ENCODE measurements at places on chromosomes 6 and 20.

GRCh38 chr6:157496534-157497095 is 115.6 kb downstream of the ZDHHC14 start:
- no peak for DNase-seq

- DNase-seq = no peak
Measured at GRCh38 chr20:41877911-41878310, 259.7 kb upstream of the CHD6 start.

- no peak for DNase-seq
Measured at GRCh38 chr6:148790817-148791216, 44.0 kb downstream of the UST start.

DNA sequence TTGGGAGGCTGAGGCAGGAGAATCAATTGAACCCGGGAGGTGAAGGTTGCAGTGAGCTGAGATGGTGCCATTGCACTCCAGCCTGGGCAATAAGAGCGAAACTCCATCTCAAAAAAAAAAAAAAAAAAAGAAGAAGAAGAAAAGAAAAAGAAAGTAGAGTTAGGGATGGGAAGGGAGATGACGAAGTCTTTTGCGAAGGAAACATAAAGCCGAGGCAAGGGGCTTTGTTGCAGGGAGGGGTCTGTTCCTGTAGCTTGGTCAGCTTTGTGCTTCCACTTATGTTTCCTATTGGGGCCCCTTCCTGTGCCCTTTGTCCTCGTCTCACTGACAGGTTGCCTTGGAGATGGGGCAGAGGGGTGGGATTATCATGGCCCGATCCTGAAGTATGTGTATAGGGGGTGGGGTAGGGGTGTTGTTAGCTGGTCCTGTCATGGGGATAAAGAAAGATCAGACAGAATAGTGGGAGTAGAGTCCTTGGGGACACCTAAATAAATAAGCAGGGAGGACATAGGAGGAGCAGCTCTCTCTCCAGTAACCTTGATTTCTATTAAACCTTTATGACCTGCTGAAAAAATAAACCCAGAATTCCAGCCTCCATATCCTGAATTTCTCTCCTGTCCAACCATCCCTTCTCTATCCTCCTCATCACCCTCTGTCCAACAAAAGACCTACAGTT is 1.1 kb upstream of the CLIC1 start:
- no peak for DNase-seq

DNA sequence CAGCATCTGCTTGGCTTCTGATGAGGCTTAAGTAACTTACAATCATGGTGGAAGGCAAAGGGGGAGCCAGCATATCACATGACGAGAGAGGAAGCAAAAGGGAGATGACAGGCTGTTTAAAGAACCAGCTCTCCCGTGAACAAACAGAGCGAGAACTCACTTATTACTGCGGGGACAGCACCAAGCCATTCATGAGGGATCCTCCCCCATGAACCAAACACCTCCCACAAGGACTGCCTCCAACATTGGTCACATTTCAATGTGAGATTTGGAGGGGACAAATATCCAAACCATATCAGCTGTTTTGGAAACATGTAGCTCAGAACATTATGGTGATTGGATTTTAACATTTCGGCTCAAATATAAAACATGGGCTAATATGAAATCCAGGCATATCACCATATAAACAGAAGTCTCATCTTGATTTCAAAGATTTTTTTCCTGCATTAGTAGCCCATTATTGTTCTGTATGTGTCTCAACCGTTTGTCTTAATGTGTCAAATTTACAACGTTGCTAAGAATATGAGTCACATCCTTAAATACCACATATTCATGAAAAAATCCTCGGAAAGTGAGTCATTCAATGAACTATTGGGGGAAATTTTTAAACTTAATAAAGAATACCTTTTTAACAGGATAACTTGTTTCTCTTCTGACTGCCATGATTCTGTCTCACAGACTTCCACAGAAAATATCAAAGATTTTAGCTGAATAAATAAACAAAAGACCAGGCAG is 894.3 kb downstream of the TFAP2A start:
- no peak for DNase-seq

DNA sequence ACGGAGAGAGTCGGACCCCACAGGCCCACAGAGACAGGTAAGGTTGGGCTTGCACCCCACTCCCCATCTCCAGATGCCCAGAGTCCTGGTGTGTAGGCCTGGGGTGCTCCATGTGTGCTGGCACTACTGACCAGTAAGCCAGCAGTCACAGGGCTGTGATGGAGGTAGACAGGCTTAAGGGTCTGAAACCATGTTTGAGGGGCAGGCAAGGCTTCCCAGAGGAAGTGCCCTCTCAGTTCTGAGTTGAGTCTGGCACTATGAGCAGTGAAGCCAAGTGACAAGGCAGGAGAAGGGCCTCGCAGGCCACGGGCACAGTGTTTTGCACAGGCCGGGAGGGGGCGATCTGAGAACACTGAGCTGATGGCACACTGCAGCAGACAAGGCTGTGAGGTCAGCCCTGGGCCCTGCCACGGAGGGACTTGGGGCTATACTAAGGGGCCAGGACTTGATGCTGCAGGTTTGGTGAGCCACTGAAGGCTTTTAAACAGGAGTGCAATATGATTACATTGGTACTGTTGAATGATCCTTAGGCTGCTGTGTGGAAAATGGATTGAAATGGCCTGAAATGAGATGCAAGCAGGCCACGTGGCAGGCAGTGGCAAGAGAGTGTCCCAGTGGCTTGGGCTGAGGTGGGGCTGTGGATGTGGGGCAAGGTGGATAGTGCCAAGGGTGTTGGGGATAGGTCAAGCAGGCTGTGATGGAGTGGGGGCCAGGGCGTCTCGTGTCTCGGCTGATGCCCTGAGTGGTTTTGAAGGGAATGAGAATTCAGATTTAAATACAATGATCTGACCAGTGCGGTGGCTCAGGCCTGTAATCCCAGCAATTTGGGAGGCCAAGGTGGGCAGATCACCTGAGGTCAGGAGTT is 20.3 kb downstream of the TTBK1 start:
- peak; percentile 69 for DNase-seq

DNA sequence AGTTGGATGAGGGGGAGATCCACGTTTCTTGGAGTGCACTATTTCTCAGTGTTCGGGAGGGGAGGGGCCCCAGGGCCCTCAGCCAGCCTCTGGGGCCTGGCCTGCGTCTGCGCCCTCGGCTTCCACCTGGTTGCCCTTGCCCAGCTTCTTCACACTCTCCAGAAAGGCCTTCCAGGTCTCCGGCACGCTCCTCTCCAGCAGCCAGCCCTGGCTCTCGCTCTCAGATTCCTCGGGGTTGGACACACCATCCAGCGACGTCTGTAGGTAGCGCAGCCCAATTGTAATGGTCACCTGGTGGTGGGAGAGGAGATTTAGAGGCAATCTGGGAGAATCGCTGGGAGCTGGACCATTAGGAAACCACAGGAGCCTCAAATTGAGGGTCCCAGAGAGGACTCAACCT is 24.2 kb downstream of the PRPH2 start:
- DNase-seq = no peak

DNA sequence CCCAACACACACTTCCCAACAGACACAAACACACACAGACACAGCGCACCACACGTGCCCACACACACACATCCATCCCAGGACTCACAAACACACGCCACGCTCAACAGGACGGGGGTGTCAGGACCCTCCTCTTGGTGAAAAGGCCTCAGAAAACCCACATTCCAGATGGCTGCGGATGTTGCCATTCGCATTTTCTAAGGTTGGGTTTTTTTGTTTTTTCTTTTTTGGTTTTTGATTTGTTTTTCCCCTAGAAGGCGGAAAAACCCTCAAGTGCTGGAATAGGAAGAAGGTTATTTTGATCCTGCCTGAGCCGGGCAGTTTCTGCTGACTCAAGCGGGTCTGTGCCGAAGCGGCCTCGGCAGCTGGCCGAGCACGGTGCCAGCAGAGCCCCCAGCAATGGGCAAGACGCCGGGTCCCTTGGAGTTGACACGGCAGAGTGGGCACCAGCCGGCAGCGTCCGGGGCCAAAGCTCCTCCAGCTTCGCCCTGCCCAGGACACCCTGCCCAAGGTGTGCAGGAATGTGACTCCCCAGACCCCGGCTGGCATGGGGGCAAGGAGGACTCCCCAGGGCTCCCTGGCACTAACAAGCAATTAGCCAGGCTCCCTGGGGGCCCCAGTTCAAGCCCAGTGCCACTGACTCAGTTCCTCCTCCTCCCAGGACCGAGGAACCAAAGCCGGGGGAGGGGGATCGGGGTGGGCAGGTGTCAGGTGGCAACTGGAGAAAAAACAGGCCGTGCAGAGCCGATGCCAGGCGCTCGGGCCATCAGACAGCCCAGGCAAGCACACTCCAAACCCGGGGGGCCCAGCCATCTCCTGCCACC is 40.9 kb upstream of the ZBP1 start:
- no peak for DNase-seq

- no peak for DNase-seq
Measured at GRCh38 chr6:105459049-105459448, 56.2 kb upstream of the PREP start.

- DNase-seq = no peak
Measured at GRCh38 chr6:10542213-10542612, 21.1 kb downstream of the GCNT2 start.

DNA sequence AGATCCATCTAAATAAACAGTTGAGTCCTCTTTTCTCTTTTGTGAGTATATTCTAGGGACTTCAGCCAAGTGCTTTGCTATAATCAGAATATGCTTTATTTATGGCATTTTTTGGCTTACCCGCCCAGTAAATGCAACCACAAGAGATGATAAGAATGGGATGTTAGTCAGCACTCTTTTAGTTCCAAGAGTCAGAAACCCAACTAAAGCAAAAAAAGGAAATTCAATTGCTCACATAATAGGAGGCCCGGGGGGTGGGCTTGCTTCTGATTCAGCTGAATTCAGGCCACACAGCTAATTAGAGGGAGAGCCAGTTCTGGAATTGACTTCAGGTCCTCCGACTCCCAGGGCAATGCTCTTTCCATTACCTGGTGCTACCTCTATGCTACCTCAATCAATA is 250.6 kb downstream of the FARS2 start:
- no peak for DNase-seq

DNA sequence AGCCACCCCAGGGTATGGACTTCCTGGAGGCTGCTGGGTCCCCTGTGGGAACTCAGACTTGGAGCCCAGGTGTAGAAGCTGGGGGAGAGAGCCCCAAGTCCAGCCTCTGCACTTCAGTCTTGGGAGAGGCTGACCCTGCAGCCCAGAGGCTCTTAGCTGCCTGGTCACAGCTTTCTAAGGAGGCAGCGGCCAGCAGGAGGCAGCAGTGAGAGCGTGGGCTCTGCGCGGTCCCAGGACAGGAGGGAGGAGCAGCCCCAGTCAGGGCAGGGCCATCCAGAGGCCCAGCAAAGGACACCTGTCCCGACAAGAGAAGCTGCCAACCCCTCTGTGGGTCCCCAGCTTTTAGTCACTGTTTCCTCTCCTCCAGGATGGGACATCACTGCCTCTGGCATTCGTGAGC is 9.4 kb downstream of the TREML2 start:
- DNase-seq = no peak

DNA sequence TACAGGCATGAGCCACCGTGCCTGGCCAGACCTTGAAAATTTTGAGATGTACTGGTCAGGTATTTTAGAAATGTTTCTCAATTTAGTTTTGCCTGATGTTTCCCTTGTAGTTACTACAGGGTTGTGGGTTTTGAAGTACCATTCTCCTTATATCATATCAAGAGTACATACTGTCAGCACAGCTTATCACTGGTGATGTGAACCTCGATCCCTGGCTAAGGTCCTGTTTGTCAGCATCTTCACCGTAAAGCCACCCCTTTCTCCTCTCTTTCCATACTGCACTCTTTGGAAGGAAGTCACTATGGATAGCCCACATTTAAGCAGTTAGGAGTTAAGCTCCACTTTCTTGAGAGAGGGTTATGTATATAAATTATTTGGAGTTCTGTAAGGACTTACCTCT is 27.8 kb downstream of the PHACTR2 start:
- no peak for DNase-seq

DNA sequence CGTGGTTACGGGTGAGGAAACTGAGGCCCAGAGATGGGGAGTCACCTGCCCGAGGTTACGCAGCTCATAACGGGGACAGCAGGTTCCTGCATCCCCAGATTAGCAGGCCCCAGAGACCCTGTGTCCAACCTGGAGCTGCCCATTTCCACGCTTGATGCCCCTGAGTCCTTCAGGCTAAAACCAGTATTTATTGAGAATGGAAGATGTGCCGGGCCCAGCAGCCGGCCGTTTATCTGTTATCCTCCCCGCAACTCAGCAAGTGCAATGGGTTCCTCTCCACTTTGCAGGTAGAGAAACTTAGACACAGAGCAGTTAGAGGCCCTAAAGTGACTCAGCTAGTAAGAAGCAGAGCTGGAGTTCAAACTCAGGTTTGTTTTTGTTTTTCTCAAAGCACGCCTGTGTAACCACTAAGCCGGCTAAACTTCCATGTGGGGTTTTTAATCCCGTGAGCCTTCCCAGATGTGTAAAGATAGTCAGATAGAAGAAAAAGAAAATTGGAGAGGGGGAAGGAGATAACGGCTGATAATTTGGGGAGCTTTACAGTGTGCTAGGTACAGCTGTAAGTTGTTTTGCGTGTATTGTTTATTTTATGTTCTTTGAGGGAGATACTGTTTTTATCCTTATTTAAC is 775 bp downstream of the PFDN4 start:
- DNase-seq = peak; percentile 27

GRCh38 chr6:158868122-158868480 is 48.9 kb upstream of the EZR start:
- DNase-seq = no peak

DNA sequence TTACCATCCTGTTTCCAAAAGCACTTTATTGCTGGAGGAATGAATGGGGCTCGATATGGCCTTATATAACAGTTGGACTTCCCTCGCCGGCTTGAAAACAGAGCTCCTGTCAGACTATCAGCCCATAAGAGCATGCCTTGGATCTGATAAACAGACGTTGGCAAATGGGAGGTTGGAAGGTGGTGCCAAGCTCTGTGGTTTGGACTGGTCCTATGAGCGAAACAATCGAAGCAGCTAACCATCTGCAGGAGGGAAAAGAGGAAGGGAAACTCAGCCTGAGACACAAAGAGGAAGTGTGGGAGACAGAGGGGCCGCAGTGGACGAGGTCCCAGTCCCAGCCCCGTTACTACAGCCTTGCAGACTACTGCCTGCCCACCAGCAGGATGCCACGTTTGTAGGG is 92.9 kb downstream of the TFAP2C start:
- DNase-seq = no peak

GRCh38 chr20:43752051-43752360 is 25.2 kb upstream of the GTSF1L start:
- no peak for DNase-seq
